ENCODE measurements at places on chromosomes 2 and 18.
A peak's percentile ranks its signal among the peaks of the same experiment; 100 is the strongest.

GRCh38 chr2:207974216-207974605 is 51.1 kb downstream of the PLEKHM3 start:
- DNase-seq, result peak; percentile 12

GRCh38 chr2:86621280-86621943 is 2.3 kb downstream of the RNF103 start:
- DNase-seq, result peak; percentile 53

GRCh38 chr2:95260028-95261023 is 13.9 kb upstream of the PROM2 start:
- peak; percentile 9 for DNase-seq

DNA sequence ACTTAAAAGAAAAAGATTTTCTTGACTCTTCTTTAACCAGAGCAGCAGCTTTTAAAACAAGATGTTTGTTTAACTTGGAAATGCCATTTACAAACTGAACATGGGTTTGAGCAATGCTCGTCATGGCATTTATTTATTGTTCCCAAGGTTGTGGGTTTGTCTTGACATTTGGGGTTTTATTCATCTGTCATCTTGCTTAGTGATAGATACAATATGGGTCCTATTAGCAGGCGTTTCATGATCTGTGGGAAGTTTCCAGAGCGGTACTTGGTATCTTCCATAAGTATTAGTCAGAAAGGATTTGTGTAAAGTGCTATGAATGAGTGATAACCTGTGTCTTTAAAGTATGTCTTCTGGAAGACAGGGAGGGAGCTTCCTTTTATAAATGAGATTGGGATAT is 29.9 kb upstream of the MGAT5 start:
- DNase-seq, result peak; percentile 50

GRCh38 chr18:26706911-26707351 is 158.6 kb downstream of the AQP4 start:
- no peak for DNase-seq

GRCh38 chr18:70578480-70578879 is 289.6 kb downstream of the SOCS6 start:
- no peak for DNase-seq

DNA sequence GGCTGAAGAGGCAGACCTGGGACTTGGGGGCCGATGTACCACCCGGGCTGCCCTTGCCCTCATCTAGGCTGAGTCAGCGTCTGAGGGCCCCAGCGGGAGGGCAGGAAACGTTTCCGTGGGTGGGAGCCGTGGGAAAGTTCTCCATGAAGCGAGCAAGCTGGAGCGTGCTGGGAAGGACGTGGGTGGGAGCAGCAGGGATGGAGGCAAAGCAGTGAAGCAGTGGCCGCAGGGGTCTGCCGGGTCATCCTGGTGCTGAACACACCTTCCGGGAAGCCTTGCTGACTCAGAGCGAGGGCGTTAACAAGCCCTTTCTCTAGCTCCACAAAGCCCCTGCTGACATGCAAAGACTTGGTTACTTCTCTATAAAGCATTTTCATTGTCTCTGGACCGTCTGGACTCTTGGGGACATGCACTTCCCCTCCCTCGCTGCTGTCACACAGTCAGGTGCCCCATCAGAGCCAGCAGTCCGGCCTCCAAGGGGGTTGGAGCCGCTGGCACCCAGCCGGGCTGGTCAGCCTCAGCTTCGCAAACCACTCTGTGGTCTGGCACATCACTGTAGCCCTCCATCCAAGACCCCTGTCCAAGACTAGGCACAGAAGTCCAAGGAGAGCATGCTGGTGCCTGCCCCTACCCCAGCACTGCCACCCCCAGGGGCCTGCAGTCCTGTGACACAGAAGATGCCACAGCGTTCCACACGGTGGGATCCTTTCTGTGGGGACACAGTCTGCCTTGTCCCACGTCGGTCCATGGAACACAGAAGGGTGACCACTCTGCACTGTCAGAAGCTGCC is 115.1 kb upstream of the GPC1 start:
- DNase-seq, result peak; percentile 93

DNA sequence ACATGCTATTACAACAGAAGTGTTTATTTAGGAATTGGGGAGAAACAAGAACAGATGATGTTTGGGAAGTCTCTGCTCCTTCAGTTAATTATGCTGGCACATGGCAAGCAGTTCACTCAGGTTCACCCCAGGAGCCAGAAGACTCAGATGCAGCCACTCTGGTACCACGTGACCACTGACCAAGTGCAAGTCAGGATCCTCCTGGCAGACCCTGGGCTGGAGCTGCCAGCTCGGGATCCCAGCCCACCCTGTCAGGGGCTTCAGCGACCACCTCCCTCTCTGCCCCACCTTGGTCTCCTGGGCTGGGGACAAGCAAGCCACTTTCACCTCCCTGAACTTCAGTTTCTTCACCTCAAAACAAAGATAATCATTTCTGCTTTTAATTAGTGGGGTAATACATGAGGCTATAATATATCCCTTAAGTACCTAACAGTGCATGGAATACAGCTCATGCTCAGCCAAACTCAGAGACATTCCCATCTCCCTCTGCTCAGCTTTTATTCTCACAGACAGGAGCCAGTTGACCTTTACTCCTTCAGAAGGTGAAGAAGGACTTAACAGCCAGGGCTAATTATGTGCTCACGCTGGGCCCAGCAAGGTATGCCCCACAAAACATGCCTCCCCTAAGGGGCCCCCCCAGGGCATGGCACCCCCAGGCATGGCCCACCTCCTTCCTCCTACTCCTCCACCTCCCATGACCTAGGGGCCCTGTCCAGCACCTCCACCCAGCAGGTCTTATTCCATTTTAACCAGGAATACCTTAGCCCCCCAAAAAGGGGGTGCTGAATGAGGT is 11.8 kb downstream of the CRACDL start:
- DNase-seq, result no peak

- no peak for DNase-seq
Observed at GRCh38 chr2:230435431-230435830, 19.4 kb downstream of the SP100 start.

- DNase-seq, result peak; percentile 62
Observed at GRCh38 chr2:135694711-135695110, 46.9 kb upstream of the UBXN4 start.

DNA sequence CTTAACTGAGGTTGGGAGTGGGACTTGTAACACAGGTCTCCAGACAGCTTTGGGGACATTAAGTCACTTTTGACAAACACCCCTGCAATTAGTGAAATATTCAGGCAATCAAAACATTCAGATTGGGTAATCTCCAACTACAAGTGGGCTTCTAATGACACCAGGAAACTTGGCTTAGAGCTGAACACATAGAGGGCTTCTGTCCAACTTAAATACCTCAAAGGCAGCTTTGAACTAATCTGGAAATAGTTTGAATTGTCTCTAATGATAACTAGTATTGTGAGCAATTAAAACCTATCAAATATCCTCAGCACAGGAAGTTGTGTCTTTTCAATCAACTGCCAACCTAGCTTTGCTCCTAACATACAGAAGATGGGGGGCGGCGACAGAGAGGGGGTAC is 5.1 kb upstream of the ASPRV1 start:
- DNase-seq, result peak; percentile 20

DNA sequence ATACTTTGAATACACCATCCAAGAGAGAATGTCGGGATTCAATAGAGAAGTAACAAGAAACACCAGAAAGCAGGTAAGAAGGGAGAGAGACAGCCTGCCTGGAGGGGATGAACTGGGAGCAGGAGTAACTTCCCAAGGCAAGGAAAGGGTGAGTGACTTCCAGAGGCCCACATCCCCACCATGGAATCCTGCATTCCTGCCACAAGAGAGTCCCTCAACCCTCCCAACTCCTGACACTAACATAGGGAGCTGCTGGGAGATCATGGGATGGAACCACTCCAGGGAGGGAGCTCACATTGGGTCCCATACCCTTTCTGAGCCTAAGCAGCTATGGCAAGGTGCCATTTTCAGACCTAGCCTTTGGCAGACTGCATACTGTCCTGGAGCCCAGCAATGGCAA is 5.5 kb upstream of the TMEM163 start:
- no peak for DNase-seq

- DNase-seq, result peak; percentile 80
Observed at GRCh38 chr2:210955591-210955990, 399.2 kb downstream of the CPS1 start.

- peak; percentile 64 for DNase-seq
Observed at GRCh38 chr2:27545348-27546141, 37.3 kb upstream of the ZNF512 start.

- DNase-seq, result no peak
Observed at GRCh38 chr18:986552-986951, 81.9 kb downstream of the ADCYAP1 start.

GRCh38 chr2:75462721-75463120 is 98.0 kb downstream of the EVA1A start:
- DNase-seq, result no peak

- peak; percentile 69 for DNase-seq
Observed at GRCh38 chr18:57837917-57838548, 34.9 kb upstream of the ATP8B1 start.

DNA sequence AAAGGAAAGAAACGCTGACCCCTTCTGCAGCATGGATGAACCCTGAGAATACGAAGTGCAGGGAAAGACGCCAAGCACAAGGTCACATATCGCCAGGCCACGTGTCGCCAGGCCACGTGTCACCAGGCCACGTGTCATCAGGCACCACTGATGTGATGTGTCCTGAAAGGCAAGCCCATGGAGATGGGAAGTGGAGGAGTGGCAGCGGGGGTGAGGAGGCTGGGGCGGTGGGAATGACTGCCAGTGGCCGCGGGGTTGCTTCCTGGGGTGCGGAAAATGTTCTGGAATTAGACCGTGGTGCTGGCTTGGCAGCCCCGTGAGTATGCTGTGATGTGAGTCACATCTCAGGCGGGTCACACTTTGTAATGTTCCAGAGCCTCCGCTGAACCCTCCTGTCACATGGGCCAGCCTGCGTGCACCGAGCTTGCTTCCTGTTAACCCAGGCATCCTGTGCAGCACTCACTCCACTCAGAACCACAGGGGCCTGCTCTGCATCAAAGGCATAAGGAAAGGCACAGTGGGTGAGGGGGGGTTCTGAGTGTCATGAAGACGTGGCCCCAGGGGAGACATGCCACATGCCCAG is 39.0 kb downstream of the SLC66A2 start:
- DNase-seq, result peak; percentile 62

- DNase-seq, result no peak
Observed at GRCh38 chr2:46184794-46185583, 112.2 kb upstream of the EPAS1 start.

DNA sequence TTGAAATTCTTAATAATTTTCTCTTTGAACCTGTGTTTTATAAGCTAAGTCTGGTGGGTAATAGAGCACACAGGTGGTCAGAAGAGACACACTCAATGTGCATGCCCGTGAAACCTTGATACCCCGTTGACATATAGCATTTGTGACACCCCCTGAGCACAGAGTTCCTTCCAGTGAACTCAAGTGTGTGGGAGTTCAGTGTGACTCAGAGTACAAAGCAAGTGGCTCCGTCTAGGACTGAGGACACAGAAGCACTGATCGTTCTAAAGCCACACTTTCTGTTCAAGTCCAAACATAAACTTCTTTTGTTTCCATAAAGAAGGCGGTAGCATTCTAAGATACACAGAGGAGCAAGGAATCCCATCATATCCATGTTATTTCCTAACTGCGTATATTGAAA is 523.6 kb downstream of the PID1 start:
- no peak for DNase-seq

- no peak for DNase-seq
Observed at GRCh38 chr2:4539121-4539520, 835.7 kb downstream of the DCDC2C start.

GRCh38 chr2:33384599-33384961 is 91.9 kb upstream of the RASGRP3 start:
- no peak for DNase-seq

DNA sequence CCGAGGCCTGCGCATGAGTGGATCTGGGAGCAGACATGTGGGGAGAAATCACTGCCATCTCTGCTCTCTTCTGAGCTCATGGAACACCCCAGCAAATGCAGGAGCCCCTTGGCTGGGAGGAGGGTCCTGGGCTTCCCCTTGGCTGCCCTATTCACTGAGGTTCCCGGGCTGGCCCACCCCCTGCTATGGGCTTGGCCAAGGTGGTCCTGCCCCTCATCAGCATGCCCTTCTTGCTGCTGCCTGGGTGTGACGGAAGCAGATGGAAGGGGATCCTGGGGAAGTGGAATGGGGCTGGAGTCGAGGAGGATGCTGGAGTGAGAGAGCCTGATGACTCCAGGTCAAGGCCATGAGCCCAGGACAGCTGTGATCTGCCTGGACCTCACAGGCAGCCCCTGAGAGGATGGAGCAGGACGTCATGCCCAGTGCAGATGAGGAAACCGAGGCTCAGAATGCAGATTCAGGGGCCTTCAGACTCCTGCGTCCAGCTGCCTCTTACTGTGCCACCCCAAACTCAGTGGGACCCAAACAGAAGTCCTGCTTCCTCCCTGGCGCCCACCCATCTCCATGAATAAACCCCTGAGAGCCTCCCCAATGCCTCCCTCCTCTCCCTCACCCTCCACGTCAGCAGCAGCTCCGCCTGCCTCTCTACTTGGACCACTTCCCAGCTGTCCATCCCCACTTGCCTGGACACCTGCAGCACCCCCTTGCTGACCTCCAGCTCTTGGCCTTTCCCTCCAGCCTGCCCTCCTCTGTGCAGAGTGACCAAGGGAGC is 4.0 kb downstream of the SNED1 start:
- no peak for DNase-seq

DNA sequence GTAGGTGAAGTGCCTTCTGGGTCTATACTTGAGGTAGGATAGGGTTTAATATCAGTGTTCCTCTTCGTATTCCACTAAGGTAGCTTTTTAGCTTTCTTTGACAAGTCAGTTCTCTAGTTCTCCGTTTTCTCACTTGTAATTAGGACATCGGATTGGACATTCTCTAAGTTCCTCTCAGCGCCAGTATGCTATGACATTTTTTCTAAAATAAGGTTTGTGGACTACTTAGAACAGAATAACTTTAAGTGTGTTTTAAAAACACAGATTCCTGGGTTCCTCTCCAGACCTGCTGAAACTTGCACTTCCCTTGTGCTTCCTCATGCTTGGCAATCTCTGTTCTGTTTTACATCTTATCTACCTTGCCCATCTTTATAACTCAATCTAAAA is 69.3 kb upstream of the YWHAQ start:
- DNase-seq, result no peak

DNA sequence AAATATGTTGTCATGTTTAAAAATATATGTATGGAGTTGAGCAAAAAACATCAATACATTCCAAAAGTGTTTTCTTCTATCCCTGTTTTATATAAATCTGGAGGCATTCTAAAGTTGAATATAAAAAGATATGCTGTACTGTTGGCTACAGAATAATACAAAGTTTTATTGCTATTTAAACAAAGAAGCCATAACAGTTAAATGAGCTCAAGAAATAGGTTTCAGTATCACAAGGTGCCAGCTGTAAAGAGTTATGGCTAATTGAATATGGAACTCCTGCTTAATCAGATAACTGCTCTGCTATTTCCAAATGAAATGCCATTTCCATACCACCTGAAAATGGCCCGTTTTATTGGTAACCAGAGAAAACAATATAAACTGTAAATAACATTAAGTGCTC is 55.0 kb downstream of the LNPK start:
- DNase-seq, result no peak

All from iris pigment epithelial cell (primary cell).